ENCODE measurements at places on chromosomes 4 and X.
A peak's percentile ranks its signal among the peaks of the same experiment; 100 is the strongest.

DNA sequence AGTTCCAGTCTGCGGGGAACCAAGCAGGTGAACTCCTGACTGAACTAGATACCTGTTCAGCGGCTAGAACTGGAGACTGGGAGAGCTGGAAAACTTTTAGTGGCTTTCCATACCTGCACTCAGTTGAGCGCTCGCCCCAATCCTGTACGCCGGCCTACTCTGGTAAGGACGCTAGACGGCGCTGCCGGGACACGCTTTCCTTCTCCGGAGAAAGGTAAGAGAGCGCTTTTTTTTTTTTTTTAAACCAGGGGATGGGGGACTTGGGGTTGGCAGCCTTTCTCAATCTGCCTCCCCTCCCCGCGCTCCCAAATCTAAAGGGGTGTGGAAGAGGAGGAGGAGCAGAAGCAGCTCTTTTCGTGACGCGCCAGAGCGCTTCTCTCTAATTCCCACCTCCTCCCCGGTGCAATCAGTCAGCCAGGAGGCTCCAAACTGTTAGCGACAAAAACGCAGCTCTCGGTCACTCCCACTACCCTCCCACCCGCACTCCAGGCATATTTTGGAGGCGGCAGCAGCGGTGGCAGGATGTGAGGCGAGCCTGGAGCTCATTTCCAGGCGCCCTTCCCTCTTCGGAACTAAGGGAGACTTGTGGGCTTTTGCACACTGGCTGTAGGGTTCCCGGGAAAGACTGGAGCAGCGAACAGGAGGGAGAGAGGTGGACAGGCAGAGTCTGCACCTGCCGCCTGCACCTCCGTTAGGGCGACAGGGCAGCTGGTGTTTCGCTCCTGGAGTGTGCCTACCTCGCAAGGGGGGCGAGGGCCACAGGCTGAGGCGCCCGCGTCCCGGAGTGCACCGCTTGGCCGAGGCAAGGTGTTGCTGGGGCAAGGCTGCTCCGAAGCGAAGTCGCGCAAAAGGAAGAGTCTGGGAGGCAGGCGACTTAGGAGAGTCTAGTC, at the start of gene IL1RAPL2:
TSS of gene IL1RAPL2 (plus strand) at position 409 of the 890 bp plus-strand sequence.
- peak; percentile 29 for DNase-seq

- no peak for DNase-seq
Measured at GRCh38 chr4:41209187-41209586, 5.2 kb downstream of the APBB2 start.

- DNase-seq = no peak
Measured at GRCh38 chr4:107693132-107693531, 26.9 kb downstream of the PAPSS1 start.

GRCh38 chrX:124194901-124195300, 137.6 kb upstream of the TEX13D start:
- DNase-seq = no peak

DNA sequence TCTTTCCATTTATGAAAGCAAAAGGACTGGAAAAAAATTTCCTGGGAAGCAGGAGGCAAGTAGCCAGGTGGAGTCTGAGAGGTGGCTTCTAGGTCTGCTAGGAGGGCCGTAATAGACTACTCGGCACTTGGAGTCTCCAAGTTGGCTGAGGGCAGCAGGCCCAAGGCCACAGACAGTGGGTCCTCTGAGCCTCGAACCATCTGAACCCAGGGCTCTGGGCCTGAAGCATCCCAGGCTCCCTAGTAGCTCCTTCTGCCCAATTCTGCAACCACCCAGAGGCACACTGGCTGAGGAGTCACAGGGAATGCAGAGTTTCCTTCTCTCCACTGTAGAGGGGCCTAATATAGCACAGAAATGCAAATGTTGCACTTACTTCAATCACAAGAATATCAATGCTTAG, 19.8 kb downstream of the TKTL1 start:
- no peak for DNase-seq

DNA sequence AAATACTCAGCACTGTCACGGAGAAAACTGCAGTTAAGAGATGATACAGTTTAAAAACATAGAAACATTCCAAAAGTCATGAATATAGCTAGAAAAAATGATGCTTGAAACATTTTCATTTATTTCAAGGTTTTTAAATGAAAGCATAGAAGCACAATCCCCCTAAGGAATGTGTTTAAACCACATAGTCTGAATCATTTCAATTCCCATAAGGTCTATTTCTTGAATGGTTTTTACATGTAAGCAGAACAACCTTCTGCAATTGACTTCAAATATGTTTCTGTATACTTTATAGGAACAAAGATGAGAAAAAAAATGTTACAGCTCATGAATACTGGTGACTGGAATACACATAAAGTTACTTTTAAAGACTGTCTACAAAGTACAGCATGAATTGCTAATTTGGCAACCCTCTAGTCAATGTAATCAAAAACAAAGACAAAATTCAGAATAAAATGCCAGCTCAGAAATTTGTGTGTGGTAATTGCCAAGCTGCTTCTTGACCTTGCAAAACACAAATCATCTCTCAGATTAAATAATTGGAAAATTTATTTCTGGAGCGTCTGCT, 886.4 kb upstream of the ADGRL3 start:
- no peak for DNase-seq

DNA sequence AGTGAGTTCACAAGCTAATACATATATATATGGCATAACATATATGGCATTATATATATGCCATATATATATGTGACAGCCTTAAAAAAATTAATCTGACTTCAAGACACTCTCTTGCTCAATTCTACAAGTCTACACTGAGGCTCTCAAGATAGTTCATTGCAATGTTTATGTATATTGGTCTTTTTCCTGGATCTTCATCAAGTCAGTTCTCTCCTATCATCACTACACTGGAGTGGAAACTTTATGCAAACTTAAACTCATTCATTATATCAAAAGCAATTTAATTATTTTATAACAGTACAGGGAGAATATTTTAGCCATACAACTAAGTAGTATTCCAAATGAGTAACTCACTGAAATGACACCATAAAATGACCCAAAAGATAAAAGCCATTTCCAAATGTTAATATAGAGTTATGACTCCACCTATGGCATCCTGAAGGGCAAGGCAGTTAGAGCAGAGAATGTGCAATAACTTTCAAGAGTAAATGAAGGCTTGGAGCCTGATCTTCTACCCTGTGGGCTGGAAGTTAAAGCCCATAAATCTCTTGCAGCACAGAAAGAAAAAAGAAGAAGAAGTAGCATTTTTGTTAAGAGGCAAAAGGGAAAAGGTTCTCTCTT, 176.3 kb upstream of the SLIT2 start:
- no peak for DNase-seq

GRCh38 chr4:86523333-86523732, 70.8 kb upstream of the PTPN13 start:
- no peak for DNase-seq

DNA sequence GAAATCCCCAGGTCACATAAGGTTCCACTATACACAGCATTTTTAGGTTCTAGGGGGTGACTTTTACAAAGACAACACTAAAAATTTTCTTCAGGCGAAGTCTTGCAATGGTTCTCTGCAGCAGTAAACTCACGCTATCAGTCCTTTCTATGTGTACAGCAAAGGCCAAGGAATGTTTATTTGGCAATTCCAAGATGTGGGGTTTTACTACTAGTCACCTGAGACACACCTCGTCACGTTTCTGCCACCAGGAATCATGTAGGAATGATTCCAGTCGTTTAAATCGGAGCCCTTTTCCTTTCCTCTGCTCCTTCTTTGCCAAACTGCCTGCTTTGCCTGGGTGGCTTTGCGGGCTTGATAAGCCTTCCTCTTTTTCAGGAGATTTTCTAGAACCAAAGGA, 75.9 kb upstream of the ENPEP start:
- no peak for DNase-seq

All from lung microvascular endothelial cell (primary cell).